SK-N-SH (cell line): ENCODE measurements at places on chromosomes 7 and 10. TPM values are rescaled to one million over a fixed set of nuclear protein-coding genes. Genes with fewer than 3 reads are reported as not detected.

ELN gene
- polyA plus RNA-seq = 8.9 and 12.5 TPM in 2 replicates

NUTM2A gene
- polyA plus RNA-seq = 0.38 and 0.42 TPM in 2 replicates

COBL gene
- polyA plus RNA-seq = under 0.01 TPM in 1 of 2 replicates, not detected in the other

FFAR4 gene
- not detected in 2 replicates for polyA plus RNA-seq

ASAH2B gene
- 5.5 and 7.0 TPM in 2 replicates for polyA plus RNA-seq

LRRC17 gene
- 101 and 138 TPM in 2 replicates for polyA plus RNA-seq

AOC1 gene
- polyA plus RNA-seq = not detected in 2 replicates

DMBT1 gene
- polyA plus RNA-seq = not detected in 2 replicates

CYP26A1 gene
- polyA plus RNA-seq = not detected in 2 replicates

NEURL1 gene
- 0.05 and 0.19 TPM in 2 replicates for polyA plus RNA-seq

LRRC61 gene
- 0.93 and 0.99 TPM in 2 replicates for polyA plus RNA-seq

C7orf57 gene
- polyA plus RNA-seq = 0.41 and 0.71 TPM in 2 replicates

STN1 gene
- 22.1 and 24.7 TPM in 2 replicates for polyA plus RNA-seq

PTPN20 gene
- 0.36 and 0.70 TPM in 2 replicates for polyA plus RNA-seq

INA gene
- 4.8 and 5.4 TPM in 2 replicates for polyA plus RNA-seq

ADIRF gene
- polyA plus RNA-seq = not detected in 2 replicates

SPDYE17 gene
- polyA plus RNA-seq = not detected in 2 replicates

ACSM6 gene
- polyA plus RNA-seq = not detected in 2 replicates

SSC4D gene
- 1.6 and 2.0 TPM in 2 replicates for polyA plus RNA-seq

LIPM gene
- not detected in 2 replicates for polyA plus RNA-seq

PDIA4 gene
- 393 and 400 TPM in 2 replicates for polyA plus RNA-seq

ZNF804B gene
- polyA plus RNA-seq = not detected in 2 replicates

ZCCHC24 gene
- 15.8 and 16.2 TPM in 2 replicates for polyA plus RNA-seq

ZNF425 gene
- 1.4 and 1.6 TPM in 2 replicates for polyA plus RNA-seq

GDI2 gene
- 94.3 and 99.1 TPM in 2 replicates for polyA plus RNA-seq

EBLN1 gene
- polyA plus RNA-seq = not detected in 2 replicates

CFAP58 gene
- 0.38 and 0.47 TPM in 2 replicates for polyA plus RNA-seq

NODAL gene
- polyA plus RNA-seq = not detected in 2 replicates

RBP3 gene
- not detected in 2 replicates for polyA plus RNA-seq

FAM131B gene
- 43.6 and 50.1 TPM in 2 replicates for polyA plus RNA-seq

ERVW-1 gene
- polyA plus RNA-seq = not detected in 2 replicates

ARL5B gene
- 4.9 and 6.6 TPM in 2 replicates for polyA plus RNA-seq

GFRA1 gene
- polyA plus RNA-seq = 1.6 and 2.6 TPM in 2 replicates

DYDC2 gene
- polyA plus RNA-seq = 0.08 and 0.10 TPM in 2 replicates

CRYGN gene
- not detected in 2 replicates for polyA plus RNA-seq

FAM25G gene
- not detected in 2 replicates for polyA plus RNA-seq

CPVL gene
- polyA plus RNA-seq = 0.16 TPM in 1 of 2 replicates, not detected in the other

CAV1 gene
- polyA plus RNA-seq = 968 and 1,061 TPM in 2 replicates

HOXA1 gene
- not detected in 2 replicates for polyA plus RNA-seq

STOX1 gene
- 0.13 and 0.21 TPM in 2 replicates for polyA plus RNA-seq

CYP2C19 gene
- polyA plus RNA-seq = not detected in 2 replicates

PLEKHS1 gene
- polyA plus RNA-seq = not detected in 2 replicates
